G401 (cell line): ENCODE measurements at places on chromosomes 2 and 18.
A peak's percentile ranks its signal among the peaks of the same experiment; 100 is the strongest.

GRCh38 chr2:33420726-33421125, 55.7 kb upstream of the RASGRP3 start:
- no peak for DNase-seq

- DNase-seq: no peak
Measured at GRCh38 chr2:109059474-109060165, 69.4 kb upstream of the SH3RF3 start.

- no peak for DNase-seq
Measured at GRCh38 chr2:17763641-17764333, 9.8 kb downstream of the GEN1 start.

DNA sequence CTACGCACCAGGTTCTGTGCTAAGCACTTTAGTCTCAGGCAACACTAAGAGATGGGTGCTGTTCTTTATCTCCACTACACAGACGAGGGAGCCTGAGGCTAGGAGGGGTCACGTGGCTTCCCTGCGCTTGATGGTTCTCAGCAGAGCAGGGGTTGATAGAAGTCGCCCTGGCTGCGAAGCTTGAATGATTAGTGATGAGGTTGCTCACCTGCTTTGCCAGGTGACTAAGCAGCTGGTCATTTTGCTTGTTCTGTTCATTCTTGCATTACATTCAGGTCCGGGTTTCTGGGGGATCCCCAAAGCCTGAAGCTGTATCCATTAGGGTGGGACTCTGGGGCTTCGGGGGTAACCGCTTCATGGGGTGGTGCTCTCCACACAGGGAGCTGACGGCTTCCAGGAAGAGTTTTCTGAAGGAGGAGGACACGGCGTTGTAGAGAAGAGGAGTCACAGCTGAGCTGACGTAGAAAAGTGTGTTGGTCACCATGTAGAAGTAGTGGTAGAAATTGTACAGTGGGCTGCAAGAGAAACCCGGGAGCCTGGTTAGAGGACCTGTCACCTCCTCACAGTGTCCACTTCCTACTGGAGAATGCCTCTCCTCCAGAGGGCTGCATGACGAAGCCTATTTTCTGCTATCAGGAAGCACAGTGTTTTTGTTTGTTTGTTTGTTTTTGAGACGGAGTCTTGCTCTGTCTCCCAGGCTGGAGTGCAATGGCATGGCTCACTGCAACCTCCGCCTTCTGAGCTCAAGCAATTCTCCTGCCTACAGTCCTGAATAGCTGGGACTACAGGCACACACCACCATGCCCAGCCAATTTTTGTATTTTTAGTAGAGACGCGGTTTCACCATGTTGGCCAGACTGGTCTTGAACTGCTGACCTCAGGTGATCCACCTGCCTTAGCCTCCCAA, 11.5 kb downstream of the NTSR2 start:
- no peak for DNase-seq

- no peak for DNase-seq
Measured at GRCh38 chr2:27854229-27854862, 35.8 kb downstream of the RBKS start.

- no peak for DNase-seq
Measured at GRCh38 chr2:217305882-217306281, 446.0 kb upstream of the TNP1 start.

GRCh38 chr2:149573760-149574159, 13.8 kb downstream of the MMADHC start:
- no peak for DNase-seq

DNA sequence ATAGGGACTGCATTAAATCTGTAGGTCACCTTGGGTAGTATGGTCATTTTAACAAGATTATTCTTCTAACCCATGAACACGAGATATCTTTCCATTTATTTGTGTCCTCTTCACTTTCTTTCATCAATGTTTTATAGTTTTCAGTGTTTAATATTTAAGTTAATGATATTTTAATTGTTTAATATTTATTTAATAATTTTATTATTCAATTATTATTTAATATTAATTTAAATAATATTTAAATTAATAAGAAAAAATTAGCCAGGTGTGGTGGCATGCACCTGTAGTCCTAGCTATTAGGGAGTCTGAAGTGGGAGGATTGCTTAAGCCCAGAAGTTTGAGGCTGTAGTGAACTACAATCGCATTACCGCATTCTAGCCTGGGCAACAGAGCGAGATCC, 33.0 kb downstream of the CASP10 start:
- DNase-seq: no peak

DNA sequence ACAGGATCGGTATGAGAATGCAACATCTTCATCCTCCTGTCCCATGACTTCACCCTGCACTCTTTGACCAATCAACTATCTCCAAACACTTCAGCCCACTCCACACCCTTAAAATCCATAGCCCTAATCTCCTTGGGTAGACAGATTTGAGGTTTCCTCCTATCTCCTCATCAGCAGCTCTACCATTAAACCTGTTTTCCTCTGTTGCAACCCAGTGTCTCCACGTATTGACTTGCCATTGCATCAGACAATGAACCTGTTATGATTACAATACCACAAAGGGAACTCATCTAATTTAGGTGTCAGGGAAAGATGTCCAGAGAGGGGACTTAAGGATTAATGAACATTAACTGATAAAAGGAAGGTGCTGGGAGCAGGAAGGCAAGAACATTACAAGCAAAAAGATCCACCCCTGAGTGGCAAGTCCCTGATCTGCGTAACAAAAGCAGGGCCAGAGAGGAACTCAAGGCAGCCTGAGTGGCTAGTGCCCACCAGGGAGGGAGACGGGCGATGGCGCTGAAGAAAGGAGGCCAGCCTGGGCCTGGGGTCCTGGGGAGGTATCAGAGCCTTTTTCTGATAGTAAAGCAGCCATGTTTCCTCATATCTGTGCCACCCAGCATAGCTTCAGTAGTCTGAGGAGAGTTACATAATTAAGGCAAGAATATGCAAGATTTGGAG, 44.6 kb downstream of the AKAIN1 start:
- no peak for DNase-seq

GRCh38 chr18:23825978-23826405, 136.7 kb downstream of the LAMA3 start:
- peak; percentile 19 for DNase-seq

DNA sequence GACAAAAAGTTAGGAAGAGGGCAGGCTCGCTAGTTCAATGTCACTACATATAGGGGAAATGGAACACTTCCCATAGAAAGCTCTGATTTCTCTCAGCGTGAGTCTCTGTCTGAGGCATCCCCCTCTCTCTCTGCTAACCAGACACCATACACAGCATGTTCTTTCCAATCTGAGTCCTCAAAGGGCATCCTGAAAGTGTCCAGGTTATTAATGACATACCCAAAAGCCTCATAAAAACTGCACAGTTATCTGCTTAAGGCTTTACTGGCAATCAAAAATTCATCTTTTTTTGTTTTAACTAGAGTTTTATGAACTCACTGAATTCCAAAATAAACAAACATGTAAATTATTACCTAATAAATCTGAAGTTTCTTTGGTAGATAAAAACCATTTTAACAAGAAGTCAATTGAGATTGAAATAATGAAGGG, 137.4 kb downstream of the AFF3 start:
- DNase-seq: no peak

DNA sequence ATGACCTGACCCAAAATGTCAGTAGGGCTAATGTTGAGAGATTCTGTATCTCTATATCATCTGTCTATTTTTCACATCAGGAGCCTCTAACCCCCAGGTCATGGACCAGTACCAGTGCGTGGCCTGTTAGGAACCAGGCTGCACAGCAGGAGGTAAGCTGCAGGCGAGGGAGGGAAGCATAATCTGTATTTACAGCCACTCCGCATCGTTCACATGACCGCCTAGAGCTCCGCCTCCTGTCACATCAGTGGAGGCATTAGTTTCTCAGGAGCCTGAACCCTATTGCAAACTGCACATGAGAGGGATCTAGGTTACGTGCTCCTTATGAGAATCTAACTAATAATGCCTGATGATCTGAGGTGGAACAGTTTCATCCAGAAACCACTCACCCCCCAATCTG, 180.6 kb downstream of the RDH14 start:
- DNase-seq: no peak

- DNase-seq: no peak
Measured at GRCh38 chr2:54164106-54164505, 48.7 kb downstream of the ACYP2 start.

GRCh38 chr18:29681578-29681977, 1361.0 kb downstream of the DSC3 start:
- DNase-seq: no peak

DNA sequence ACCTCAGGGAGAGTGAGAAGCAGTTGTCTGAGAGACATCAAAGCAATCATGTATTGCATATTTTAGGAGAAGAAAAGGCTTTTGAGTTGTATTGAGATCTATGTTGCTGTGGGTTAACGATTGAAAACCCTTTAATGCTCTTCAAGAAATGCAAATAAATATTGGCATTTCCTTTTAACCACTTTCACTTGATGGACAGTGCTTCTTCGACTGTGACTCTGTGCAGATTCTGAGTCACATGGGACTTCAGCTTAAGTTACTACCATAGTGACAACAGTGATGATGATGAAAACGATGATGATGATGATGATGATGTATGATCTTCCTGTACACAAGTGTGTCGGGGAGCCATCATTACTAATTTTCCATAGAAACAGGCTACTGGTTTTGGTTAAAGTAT, 181.8 kb downstream of the AKAIN1 start:
- DNase-seq: no peak

GRCh38 chr2:42796427-42797248, 4.3 kb upstream of the HAAO start:
- no peak for DNase-seq

DNA sequence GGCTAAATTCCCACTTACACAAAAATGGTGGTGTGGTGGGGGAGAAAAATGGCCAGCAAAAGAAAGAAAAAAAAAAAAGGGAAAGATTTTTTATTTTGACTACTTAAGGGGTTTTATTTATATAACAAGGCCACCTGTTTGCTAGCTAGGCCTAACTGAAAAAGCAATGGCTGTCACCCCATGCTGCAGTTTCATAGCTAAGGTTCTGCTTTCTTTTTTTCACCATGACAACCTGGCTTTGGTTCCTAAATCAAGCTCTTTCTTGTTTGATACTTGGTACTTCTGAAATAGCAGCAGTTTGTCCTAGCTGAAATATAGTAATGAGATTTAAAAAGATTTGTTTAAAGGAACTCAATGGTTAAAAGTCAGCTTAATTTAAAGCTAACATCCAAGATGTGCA, 433.2 kb upstream of the MEX3C start:
- DNase-seq: no peak

GRCh38 chr2:71455011-71455740, 1.8 kb downstream of the DYSF start:
- DNase-seq: no peak

GRCh38 chr2:165535471-165535870, 66.0 kb downstream of the CSRNP3 start:
- DNase-seq: no peak

GRCh38 chr2:224865016-224865415, 148.9 kb upstream of the CCDC195 start:
- no peak for DNase-seq

DNA sequence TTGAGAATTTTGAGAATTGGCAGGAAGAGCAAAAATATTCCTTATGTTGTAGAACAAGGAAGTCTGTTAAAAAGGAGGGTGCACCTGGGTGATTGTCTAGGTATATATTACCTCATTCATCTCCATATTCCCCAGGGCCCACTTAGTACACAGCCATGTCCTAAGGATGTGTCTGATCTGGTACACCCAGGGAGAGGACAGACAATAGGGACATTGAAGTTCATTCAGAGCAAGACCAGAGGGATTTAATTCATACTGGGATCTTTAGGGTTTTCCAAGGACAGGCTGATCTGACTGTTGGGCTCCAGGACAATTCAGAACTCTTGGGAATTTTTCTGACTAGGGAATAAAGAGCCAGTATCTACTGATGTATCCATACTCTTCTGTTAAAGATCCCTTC, 112.1 kb downstream of the PHLPP1 start:
- no peak for DNase-seq

- no peak for DNase-seq
Measured at GRCh38 chr2:23246992-23247683, 137.8 kb upstream of the KLHL29 start.

GRCh38 chr2:68762665-68763064, 28.1 kb downstream of the ARHGAP25 start:
- no peak for DNase-seq

DNA sequence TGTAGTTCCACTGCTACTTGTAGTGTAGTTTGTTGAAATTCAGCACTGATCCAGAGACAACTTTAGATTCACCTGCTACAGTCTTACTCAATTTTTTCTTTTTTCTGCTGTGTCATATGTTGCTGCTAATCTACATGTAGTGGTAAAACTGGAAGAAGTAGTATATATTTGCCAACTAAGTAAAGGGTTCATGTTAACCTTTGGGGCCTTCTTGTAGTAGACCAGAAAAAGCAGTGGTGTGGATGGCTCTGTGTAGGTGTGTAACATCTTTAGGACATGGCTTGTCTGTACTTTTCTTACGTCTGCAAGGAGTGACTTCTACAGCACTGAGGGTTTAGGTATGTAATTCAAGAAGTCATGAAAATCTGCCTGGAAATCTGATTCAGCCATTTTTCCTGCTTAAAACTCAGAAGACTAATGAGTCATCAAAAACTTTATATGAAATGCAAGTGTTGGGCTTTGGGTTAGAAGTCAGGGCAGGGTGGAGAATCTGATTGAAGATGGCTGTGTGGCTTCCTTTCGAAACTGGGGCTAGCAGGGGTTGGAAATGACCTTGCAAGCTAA, 8.4 kb downstream of the PTPRM start:
- DNase-seq: no peak

DNA sequence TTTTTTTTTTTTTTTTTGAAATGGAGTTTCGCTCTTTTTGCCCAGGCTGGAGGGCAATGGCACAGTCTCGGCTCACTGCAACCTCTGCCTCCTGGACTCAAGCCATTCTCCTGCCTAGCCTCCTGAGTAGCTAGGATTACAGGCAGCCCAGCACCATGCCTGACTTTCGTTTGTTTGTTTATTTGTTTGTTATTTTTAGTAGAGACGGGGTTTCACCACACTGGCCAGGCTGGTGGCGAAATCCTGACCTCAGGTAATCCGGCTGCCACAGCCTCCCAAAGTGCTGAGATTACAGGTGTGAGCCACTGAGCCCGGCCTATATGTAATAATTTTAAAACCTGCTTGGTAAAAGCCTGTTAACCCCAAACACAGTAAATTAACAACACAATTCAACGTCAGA, 435.7 kb downstream of the LRRTM4 start:
- no peak for DNase-seq

GRCh38 chr2:202373490-202373889, 2.6 kb upstream of the BMPR2 start:
- no peak for DNase-seq

GRCh38 chr2:223723954-223724411, 113.4 kb downstream of the AP1S3 start:
- DNase-seq: peak; percentile 73

GRCh38 chr18:6547476-6547875, 132.8 kb upstream of the L3MBTL4 start:
- no peak for DNase-seq

DNA sequence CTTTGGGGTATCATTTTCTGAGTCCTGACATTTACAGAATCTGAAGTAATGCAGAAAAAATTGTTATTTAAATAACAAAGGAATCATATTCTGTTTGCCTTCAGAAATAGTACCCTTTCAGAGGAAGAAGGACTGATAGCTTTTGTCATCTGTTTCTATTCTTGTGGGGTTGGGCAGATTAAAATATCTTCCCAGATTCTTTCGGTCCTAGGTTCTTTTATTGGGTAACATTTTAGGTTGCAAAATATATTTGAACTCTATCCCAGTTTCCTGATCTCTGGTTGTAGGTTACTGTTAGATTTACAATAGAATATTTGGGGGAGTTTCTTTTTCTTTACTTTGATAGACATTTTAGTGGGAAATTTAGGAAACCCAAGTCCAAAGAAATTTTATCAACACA, 550.5 kb downstream of the SPAG16 start:
- DNase-seq: no peak

- DNase-seq: no peak
Measured at GRCh38 chr2:65059071-65059470, 2.9 kb downstream of the CEP68 start.
